T-helper 2 cell treated with Interferon-gamma antibody and Interleukin-4, amounts not matched to agents 100 ng/mL and 5 ng/mL, for 36 hours (primary cell): ENCODE measurements at places on chromosomes 7 and 10. TPM values are rescaled to one million over a fixed set of nuclear protein-coding genes. Genes with fewer than 3 reads are reported as not detected.

ASB13 gene
- 9.0 and 9.5 TPM in 2 replicates for total RNA-seq

IGFBP3 gene
- total RNA-seq = 1.3 and 1.5 TPM in 2 replicates

PDZD7 gene
- total RNA-seq = 0.64 and 0.77 TPM in 2 replicates

TMEM213 gene
- total RNA-seq = not detected in 2 replicates

ATP6V1F gene
- 106 and 107 TPM in 2 replicates for total RNA-seq

NRF1 gene
- total RNA-seq = 28.9 and 29.5 TPM in 2 replicates

GCK gene
- total RNA-seq = 0.18 and 0.25 TPM in 2 replicates

AKR1C1 gene
- total RNA-seq = 1.7 and 1.9 TPM in 2 replicates

DPP6 gene
- not detected in 2 replicates for total RNA-seq
